Stimulated activated CD8-positive, alpha-beta memory T cell treated with anti-CD3 and anti-CD28 coated beads, Interleukin-4, amount 100 ng/mL, for 4 hours (primary cell): ENCODE measurements at places on chromosomes 5 and 9.

- DNase-seq: no peak
These were observed 56.7 kb upstream of the FST start for GRCh38 chr5:53423724-53424123.

- DNase-seq: no peak
These were observed 39.9 kb downstream of the ATG10 start for GRCh38 chr5:82011761-82012160.

DNA sequence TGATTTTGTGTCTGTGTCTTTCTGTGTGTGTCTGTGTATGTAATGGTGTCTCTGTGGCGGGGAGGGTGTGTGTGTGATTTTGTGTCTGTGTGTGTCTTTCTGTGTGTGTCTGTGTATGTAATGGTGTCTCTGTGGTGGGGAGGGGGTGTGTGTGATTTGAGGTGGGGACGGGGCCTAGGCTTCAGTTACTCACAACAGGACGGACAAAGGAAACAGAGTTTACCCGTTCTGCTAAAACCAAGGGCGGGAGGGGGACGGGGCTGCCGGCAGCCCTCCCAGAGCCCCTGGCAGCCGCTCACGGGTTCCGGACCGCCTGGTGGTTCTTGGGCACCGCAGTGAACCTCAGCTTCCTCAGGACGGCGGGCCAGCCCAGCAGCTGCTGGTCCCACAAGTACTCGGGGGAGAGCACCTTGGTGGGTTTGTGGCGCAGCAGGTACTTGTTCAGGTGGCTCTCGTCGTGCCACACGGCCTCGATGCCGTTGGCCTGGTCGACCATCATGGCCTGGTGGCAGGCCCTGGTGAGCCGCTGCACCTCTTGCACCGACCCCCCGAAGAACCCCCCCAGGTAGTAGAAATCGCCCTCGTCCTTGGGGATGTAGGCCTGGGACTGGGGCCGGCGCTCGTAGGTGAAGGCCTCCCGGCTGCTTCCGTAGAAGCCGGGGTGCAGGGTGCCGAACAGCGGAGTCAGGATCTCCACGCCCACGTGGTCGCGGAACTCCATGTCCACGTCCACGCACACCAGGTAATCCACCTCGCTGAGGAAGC, 19.4 kb downstream of the ABO start:
- DNase-seq: no peak

DNA sequence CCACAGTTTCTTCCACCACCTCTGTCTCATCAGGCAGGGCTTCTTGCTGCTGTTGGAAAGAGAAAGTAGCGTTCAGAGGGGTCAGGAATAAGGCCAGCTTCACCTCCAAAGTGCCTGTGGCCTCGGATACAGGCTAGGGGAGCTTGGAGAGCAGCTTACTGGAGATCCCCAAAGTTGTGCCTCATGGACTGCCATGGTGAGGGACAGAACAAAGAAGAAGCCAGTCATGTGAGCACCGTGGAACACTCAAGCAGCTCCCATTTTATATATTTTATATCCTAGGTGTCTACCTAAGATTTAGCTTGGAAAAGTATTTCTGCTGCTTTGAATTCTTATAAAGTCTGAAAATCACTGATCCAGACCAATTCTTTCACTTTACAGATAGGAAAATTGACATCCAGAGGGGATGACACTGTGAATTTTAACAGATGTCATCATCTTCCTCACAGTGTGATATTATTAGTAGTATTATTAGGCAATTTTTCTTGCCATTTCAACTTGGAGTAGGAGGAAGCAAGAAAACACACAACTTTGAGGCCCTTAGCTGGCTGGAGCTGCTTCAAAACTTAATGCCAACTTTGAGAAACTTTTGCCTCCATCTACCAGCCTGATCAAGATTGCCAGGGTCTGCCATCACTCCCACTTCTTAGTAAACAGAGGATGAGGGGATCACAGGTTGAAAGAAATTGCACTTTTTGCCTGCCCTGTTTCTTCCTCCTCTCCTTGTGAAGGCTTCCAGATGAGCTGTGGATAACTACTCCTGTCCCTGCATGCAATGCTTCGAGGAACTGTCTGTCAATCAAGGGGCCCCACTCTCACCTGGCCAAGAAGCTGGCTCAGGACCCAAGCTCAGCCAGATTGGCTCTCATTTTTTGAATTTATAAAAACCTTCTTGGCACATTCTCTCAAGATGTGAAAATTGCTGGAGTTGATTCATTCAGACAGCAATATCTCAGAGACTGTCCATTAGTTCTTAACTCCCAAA, 11.8 kb downstream of the SPARC start:
- DNase-seq: no peak

DNA sequence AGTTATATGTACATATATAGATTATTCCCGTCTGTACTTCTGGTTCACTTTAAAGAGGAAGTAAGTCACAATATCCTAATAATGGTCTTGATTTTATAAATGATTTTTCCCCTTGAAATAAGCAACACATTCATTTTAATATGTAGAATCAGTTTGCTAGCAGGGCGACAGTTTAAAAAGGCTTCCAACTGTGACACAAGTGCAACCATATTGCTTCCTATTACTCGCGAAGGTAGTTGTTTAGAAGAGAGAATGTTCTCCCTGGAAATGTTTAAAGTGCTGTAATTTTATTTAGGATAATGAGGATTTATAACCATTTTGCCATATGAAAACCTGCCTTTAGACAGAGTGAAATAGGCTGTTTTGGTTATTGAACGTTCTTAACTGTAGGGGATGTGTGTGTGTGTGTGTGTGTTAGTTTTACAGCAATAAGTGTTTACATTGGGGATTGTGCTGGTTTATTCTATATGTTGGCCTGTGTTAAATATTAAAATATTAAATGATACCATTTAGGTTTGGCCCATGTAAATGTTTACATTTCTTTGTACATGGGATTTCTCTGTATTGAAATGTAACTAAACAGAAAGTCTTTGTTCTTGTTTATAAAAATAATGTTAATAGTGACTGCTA, 138.3 kb downstream of the PBX3 start:
- DNase-seq: no peak

- no peak for DNase-seq
These were observed 2.5 kb downstream of the MAPK9 start for GRCh38 chr5:180289433-180289832.

GRCh38 chr9:131624636-131625507, 79.5 kb downstream of the PRRT1B start:
- no peak for DNase-seq

DNA sequence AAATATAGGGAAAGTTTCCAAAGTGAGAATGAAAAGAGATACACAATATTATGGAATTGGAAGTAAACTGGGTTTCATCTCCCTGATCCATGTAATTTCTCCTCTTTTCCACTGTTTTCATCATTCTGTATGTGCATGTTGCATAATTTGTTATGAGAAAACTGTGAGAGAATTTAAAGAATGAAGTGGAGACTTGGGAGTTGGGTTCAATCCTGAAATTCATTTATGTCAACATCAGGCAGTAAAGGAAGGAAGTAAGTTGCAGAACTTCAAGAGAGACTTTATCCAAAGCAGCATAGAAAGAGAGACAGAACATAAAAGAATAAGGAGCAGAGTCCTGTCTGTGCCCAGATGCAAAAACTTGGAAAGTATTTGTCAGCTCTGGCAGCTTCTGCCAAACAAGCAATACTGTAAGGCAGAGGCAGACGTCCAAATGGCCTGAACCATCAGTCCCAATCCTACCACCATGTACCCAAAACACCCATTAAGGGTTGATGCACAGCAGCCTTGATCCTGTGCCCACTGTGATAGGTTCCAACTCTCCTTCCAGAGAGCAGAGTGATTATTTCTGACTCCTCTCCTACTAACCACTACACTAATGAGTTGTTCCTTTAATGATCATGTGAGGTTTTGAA, 425.3 kb upstream of the CDH6 start:
- DNase-seq: no peak

- DNase-seq: no peak
These were observed 89.7 kb downstream of the PDE6A start for GRCh38 chr5:149854866-149855265.

DNA sequence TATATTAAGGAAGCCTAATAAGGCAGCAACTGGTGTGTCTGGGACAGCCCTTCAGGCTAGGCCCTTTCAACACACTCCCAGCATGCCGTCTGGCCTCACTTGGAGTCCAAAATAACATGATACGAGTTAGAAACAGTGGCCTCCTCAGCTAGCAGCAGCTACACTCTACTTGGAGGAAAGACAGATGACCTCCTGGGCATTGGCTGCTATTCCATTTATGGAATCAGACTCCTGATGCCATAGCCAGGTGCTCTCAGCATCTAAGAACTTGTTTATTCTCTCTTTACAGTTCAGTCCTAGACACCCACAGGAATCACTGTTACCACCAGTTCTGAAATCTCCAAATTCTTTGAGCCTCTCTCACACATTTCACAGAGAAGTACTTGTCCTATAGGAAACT, 31.8 kb downstream of the RUSC2 start:
- no peak for DNase-seq

DNA sequence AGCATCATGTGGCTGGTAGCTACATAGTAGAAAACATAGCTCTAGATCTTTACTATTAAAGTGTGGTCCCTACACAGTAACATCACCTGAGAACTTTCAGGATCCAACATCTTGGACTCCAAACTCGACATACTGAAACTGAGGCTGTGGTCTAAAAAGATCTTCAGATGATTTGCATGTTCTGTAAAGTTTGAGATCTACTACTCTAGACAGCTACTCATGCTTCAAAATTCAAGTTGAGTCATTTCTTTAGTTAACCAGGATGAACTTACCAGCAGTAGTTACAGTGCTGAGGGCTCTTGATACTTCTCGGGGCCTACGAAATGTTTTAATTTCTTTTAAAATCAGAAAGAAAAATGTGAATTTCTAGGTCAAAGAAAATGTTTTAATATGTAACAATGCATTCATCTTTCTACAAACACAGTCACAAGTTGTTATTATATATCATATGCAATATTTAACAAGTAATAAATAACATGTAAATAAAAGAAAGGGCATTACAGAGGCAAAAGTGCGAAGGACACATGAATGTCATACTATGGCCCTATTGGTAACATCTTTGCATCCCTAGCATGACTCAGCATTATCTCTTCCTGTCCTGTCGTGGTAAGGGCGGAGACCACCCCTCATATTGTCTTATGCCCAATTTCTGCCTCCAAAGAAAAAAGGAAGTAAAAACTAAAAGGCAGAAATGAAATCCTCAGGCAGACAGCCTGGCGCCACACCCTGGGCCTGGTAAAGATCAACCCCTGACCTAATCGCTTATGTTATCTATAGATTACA, 563.9 kb upstream of the TLE4 start:
- DNase-seq: no peak

- no peak for DNase-seq
These were observed 207.3 kb upstream of the SGCD start for GRCh38 chr5:156119692-156120091.

DNA sequence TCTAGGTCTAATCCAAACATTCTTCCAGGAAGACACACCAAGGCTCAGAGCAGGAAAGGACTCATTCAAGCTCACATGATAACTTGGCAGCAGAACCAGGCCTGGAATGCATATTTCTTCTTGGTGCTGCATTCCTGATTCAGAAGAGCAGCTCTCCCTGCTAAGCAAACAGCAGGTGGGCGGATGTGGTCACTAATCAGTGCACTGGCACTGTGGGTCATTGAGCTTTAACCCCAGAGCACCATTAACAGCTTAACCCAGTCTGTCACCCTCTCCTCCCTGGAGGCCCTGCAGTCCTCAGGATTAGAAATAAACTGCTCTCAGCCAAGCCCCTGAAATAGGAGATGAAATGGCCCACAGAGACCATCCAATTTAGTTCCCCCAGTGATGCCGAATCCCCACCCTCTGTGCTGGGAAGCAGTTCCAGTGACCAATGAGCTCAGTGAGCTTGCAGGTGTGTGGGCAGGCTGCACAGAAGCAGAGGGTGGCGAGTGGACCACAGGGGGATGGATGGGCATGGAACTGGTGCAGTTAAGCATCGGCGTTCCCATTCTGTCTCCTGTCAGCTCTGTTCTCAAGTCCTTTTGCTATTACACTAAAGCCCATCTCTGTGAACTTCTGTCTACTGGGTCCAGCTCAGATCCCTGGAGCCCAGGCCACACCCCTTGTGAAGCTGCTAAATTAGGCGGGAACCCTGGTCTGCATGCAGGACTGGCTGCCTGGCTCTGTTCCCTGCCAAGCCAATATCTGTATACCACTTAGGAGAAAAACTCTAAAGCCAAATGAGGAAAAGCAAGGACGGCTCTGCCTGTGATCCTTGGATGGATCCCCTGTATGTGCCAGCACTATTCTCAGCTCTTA, 16.6 kb upstream of the MEGF9 start:
- no peak for DNase-seq

- DNase-seq: no peak
These were observed 3.1 kb downstream of the MRPS2 start for GRCh38 chr9:135503371-135504261.

DNA sequence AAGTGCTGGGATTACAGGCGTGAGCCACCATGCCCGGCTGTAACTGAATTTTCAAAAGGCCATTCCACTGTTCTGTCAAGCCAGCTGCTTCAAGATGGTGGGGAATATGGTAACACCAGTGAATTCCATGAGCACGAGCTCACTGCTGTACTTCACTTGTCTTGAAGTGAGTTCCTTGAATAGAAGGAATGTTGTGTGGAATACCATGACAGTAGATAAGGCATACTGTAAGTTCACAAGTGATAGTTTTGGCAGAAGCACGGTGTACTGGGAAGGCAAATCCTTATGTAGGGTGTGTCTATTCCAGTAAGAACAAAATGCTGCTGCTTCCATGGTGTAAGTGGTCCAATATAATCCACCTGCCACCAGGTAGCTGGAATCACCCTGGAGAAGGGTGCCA, 6.6 kb upstream of the PRXL2C start:
- no peak for DNase-seq

- no peak for DNase-seq
These were observed 18.9 kb downstream of the BHMT2 start for GRCh38 chr5:79088507-79088906.

DNA sequence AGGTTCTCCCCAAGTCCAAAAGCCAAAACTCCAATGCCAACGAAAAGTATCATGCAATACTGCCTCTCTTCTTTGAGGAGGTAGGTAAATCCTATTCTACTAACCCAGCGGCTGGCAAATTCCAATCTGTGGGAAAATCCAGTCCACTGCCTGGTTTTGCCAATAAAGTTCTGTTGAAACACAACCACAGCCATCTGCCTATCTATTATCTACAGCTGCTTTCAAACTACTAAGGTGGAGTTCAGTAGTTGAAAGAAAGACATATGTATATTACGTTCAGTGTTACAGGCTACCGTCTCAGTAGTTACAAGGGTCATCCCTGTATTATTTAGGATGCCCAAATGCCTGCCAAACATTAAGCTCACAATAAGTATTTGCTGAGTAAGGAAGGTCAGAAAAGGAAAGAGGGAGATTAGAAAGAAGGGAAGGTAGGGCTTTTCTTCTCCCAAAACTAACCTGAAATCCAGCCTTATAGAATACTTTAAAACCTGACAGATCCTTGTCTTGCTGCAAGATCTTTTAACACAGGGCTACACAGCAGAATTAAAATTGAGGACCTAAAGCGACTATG, 16.2 kb downstream of the ARL15 start:
- no peak for DNase-seq

DNA sequence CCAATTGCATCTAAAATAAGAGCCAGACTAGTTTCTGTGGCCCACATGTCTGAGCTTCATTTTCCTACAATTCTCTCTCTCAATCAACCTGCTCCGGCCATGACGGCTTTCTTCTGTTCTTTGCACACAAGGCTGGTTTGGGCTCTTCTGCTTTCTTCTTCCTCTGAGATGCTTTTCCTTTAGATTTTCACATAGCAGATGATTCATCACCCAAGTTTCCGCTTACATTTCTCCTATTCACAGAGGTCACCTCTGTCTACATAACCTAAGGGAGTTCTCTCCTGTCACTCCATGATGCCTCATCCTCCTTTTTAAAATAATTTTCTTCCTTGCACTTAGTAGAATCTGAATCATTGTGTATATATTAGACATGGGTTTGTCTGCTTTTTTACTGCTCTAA, 334.6 kb upstream of the TUSC1 start:
- no peak for DNase-seq
